ENCODE measurements at places on chromosomes 1 and 21.

DNA sequence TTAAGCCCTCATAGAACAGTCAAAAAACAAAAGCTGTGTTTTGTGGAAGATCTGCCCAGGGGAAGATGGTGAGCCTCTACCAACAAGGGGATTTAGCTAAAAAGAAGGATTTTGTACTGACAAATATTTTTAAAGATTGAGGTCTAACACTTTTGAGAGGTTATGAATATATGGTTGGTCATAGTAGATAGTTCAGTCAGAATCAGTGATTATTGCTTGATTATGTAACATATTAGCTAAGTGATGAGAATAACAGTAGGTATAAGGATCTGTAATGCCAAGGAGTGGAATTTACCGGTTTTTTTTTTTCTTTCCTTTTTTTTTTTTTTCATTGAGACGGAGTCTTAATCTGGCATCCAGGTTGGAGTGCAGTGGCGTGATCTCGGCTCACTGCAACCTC is 79.0 kb downstream of the SASS6 start:
- no peak for DNase-seq

- DNase-seq, result no peak
Observed at GRCh38 chr1:67162954-67163353, 3.3 kb upstream of the IL23R start.

GRCh38 chr1:197222780-197223179 is 45.3 kb upstream of the CRB1 start:
- DNase-seq, result no peak

- no peak for DNase-seq
Observed at GRCh38 chr1:13908128-13908527, 208.1 kb downstream of the PRDM2 start.

DNA sequence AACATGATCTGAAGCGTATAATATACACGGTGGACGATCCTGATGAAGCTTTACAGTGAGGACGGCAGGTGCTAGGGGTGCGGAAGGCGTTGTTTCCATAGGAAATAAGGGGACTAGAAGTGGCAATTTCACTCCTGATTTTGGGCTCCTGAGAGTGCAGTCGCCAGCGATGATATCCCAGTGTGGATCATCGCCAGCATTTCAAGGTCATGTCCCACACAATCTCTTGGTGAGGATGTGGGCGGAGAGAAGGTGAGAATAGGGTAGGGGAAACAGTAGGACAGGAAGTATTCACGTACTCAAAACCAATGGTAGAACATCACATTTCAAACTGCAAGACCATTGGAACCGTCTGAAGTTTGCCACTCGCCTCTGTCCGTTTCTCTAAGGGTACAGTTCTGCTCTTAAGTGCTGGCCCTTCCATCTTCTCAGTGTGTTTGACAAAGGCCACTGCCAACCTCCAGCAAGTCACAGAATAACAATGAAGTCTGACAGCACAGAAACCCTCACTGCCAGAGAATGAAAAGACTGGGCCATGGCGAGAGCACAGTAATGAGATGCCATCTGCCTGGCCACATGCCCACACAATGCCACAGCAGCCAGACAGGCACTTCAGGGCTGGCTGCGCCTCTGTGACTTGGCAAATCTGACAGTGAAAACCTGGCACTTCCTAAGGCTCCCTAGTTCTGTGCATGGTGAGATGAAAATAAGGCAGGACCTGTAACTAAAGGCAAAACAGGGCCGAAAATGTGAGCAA is 27.9 kb downstream of the PCSK9 start:
- DNase-seq, result no peak

GRCh38 chr21:43810505-43811261 is 21.3 kb downstream of the RRP1 start:
- DNase-seq, result peak; percentile 52

GRCh38 chr1:117607471-117607870 is 1.6 kb downstream of the TENT5C start:
- DNase-seq, result peak; percentile 94

GRCh38 chr1:8661185-8662110 is 156.0 kb downstream of the RERE start:
- DNase-seq, result no peak

GRCh38 chr1:151282883-151283725 is 1.0 kb downstream of the ZNF687 start:
- peak; percentile 63 for DNase-seq

GRCh38 chr1:229221106-229222019 is 49.5 kb upstream of the RAB4A start:
- peak; percentile 14 for DNase-seq

DNA sequence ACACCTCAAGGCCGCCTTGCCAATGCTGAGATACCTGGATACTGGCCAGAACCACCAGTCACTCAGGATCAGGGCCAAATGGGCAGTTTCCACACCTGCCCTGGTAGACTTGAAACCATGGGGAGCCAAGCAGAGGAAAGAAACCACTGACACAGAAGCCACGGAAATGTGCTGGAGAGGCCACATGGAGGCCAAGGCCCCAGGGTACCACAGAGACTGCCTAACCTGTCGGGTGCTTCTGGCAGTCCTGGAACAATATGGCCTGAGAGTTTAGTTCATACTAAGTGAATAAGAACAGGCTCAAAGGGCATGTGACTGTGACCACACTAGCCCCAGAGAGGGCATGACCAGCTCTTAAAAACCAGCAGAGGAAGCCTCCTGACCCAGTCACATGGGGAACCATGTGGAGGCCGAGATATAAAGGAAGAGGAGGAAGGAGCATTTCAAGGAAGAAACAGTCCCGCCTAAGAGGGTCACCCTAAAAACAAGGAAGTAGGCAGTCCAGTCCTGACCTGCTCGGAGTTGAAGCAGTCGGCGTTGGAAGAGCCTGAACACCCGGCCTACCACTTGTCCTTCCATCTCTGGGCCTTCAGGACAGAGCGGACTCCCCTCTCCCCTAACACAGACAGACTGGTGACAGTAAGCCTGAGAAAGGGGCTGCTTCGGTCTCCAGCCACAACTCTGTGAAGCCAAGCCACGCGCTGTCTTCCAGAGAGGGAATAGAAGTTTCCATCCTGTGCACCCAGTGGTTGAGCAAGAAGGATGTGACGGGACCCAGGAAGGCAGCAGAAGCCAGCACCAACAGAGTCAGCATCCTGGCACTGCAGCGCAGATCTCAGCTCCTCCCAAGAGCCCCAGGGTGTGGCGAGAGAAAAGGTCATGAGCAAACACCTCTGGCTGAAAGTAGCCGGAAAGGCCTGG is at the start of gene DENND2D:
Gene DENND2D, minus strand, starts transcription at position 766 of the 921 bp plus-strand sequence. Its CDS starts 187 bp downstream, at position 579.
- peak; percentile 84 for DNase-seq

- no peak for DNase-seq
Observed at GRCh38 chr1:151713044-151713443, 3.6 kb downstream of the CELF3 start.

GRCh38 chr1:94730450-94730849 is 89.7 kb upstream of the SLC44A3 start:
- DNase-seq, result no peak

DNA sequence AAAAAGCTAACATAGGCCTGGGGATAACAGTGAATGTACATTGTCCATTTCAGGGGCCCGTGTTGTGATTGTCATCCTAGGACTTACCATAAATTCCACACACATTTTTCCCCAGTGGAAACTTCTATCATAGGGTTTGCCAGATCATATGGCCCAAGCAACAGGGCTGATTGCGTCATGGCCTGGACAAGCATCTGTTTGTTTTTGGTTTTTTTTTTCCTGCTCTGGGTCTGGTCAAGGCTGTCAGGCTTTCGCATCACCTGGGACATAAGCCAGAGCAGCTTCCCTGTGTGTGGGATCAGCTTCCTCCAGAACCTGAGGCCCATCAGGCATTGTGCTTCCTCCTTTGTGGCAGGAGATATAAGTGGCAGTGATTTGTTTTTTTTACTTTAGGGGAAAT is 598.5 kb upstream of the USP24 start:
- DNase-seq, result no peak

GRCh38 chr1:35915693-35916092 is 15.2 kb upstream of the AGO3 start:
- DNase-seq, result no peak

- DNase-seq, result no peak
Observed at GRCh38 chr21:28867401-28867800, 125.3 kb downstream of the LTN1 start.

DNA sequence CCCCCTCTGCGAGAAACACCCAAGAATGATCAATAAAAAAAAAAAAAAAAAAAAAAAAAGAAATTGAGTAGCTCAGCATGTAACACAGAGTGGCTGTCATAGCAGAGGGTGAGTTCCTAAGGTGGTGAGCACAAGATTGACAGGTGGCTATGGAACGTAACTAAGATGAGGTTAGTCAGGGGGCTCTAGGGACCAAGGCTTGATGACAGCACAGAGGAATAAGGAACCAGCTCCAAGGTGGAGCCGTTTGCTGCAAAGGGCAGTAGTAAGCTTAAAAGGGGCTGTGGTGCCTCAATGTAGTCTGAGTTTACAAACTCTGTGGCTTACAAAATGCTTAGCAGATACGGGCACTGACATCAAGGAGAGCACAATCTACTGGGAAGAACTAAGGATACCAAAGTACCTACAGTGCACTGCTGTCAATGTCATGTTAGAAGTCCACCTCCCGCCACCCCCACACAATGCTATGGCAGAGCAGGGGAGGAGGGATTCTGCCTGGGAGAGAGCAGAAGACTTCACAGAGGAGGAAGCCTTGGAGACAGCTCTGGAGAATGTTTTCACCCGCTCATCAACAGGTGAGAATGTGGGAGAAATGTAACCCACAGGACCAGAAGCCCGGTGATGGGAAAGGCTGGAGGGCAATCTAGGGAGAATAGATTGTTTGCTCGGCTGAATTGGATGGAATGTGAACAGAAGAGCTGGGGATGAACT is 13.1 kb downstream of the IQGAP3 start:
- no peak for DNase-seq

DNA sequence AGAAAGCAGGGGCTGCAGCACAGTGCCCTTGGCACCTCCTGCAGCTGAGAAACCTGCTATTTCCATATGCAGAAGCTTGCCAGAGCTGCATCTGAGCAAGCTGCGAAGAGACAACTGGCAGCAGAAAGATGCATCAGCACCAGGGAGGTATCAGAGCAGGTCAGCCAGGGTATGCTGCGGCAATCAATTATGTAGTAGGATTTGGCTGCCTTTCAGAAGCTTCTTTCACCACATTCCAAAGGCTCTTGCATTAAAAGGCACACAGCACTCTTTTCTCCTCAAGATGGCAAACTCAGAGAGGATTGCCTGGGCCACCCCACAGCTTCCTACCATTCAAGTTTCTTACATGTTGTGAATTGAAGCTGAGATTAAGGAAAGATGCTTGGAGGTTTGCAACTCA is 47.6 kb upstream of the RAP1A start:
- DNase-seq, result no peak

DNA sequence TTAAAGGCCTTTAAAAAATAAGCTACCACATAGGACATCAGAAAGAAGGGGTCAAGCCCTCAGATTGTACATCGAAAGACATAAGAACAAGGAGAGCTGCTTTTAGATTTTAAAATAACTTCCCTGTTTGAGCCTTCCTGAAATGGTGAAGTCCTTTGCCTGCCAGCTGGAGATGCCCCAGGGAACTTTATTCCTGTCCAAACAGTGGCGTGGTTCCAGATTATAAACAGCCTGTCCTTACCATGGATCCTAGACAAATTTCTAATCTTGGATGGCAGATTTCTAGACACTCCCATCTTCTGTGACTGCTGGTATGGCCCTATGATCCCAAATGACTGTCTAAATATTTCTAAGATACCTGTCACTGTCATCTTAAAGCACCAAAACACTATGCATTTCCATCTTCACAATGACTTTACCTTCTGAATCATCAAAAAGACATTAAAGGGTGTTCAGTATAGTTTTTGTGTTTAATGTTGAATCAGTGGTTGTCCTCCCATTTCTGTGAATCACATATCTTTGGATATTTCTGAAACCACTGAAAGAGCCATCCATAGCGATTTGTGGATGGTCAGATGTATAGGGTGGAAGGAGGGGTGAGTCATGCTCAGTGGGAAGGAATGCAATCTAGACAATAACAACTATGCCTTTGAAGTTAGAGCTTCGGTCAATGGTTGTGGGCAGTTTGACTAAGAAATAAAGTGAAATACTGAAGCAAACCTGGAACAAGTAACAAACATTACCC is 23.2 kb downstream of the ILDR2 start:
- DNase-seq, result no peak

GRCh38 chr1:156970017-156970416 is 49.6 kb downstream of the LRRC71 start:
- peak; percentile 23 for DNase-seq

- DNase-seq, result no peak
Observed at GRCh38 chr21:25428537-25428936, 178.7 kb downstream of the MRPL39 start.

GRCh38 chr1:63946866-63947491 is 173.2 kb downstream of the ROR1 start:
- no peak for DNase-seq

GRCh38 chr1:154736841-154737240 is 128.9 kb upstream of the ADAR start:
- peak; percentile 36 for DNase-seq

DNA sequence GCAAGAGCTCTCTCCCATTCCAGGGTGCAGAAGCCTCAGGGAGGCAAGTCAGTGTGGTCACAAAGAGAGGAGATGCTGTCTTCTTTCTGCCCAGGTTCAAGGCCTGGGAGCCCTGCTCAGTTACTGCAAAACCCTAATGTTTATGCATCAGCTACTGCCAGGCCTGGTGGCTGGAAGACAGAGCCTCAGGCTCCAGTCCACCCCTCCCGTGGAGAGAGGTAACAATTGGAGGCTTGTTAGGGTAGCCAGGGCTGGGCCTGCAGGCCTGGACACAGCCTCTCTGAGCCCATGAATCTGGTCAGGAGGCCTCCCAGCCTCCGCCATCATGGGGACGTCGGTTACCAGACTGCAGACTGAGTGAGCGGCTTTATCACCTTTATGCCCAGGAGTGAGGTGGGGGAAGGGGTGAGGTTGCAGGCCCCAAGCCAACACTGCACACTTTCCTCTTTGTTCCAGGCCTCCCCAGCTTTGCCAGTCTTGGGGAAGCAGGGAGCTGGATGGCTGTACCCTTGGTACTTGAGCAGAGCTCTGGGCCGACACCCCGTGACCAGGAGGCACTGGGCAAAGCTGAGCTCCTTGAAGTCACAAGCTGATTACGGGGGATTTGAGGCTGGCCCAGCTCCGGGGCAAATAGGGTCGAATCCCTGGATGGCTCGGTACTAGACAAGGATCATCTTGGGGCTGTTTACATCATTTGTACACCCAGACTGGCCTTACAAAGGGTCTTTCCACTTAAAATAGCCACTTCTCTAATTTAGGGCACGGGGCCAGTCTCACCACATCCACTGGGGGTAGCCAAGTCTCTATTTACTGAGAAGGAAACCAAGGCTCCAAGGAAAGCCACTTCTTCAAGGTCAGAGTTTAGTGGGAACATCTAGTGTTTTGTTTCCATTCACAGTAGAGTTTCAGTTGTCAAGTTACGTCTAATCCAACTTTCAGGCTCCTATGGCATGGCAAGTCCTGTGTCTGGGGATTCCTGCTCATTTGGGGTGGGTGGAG is 5.2 kb downstream of the SLC2A1 start:
- DNase-seq, result no peak

DNA sequence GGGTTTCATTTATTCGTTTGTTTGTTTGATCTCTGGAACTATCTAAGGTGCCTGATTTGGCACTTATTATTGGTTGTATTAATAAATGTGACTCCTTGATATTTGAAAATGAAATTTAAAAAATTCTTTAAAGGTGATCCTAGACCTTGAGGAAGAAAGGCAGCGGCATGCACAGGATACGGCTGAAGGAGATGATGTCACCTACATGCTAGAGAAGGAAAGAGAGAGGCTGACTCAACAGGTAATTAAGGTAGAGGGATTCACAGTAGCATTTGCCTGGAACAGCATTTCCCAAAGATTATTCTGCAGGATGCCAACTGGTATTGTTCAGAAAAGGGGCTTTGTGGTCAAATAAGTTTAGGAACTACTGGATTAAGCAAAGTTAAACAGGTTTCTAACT is 54.4 kb upstream of the WNT2B start:
- no peak for DNase-seq

Data from AML-193 (cell line).